GM10248 (cell line): ENCODE measurements at places on chromosomes 1 and 21.

DNA sequence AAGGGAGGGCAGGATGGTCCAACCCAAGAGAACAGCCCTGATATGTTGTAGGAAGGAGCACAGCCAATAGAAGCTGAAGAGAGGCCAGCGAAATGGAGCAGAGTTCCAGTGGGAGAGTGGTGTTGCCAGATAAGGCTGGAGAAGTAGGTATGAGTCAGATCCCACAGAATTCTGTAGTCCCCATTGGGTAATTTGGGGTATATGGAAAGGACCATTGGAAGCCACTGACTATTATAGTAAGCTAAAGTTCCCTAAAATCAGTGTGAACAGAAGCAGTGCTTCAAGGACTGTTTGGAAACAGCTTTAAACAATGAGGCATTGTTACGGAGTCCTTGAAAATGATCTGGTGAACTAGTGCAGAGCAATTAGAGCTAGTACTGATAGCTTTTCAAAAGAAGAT, 63.0 kb downstream of the DISP1 start:
- DNase-seq, result no peak

DNA sequence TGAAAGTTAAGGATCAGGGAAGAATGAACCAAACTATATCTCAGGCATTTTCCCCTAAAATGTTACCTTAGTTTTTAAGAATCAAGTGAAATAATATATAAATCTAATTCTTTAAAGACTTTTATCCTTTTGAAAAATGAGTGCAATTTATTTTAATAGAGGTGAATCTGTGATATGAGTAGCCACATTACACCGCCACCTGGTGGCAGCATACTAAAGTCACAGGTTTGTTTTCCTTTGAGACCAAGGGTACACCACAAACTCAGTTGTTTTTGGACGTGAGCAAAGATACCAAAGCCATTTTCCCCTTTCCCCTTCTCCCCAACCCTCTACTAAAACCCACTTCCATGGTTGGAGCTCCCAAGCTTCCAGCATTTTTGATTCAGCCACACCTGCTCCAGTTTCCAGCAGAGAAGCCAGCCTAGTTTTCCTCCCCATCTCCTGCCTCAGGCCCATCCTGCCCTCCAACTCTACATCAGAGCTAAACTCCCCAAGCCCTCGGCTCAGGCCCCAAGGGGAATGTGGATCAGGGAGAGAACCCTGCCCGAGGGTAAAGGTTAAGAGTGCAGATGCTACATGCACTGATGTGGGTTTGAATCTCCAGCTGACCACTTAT, 22.9 kb upstream of the LDLRAP1 start:
- DNase-seq, result peak; percentile 72

GRCh38 chr1:31628931-31629556, 11.6 kb downstream of the HCRTR1 start:
- DNase-seq, result no peak

DNA sequence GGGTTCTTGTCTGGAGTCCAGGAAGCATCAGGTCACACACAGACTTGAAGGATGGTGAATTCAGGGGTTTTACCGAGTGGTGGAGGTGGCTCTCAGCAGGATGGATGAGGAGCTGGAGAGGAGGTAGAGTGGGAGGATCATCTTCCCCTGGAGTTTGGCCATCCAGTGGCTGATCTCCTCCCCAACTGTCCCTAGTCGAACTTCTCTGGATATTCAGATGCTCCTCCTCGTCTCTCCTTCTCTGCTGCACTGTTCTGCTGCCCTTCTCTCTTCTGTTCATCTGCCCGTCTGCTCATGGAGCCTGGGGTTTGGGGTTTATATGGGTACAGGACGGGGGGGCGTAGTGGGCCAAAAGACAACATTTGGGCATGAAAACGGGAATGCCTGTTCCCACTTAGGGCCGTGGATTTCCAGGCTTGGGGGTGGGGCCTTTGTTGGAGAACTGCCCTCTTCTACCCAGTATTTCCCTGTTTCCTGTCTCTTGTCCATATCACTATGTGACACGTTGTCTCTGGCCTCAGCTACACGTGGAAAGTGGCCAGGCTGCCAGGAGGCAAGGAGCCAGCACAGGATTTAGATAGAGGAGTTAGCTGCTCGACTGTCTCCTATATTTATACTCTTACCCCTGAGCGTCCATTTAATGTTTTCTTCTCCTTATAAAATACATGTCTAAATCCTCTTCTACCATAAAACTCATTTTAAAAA, 76.7 kb downstream of the SIPA1L2 start:
- no peak for DNase-seq

GRCh38 chr1:10724948-10725847, 71.2 kb downstream of the CASZ1 start:
- no peak for DNase-seq

DNA sequence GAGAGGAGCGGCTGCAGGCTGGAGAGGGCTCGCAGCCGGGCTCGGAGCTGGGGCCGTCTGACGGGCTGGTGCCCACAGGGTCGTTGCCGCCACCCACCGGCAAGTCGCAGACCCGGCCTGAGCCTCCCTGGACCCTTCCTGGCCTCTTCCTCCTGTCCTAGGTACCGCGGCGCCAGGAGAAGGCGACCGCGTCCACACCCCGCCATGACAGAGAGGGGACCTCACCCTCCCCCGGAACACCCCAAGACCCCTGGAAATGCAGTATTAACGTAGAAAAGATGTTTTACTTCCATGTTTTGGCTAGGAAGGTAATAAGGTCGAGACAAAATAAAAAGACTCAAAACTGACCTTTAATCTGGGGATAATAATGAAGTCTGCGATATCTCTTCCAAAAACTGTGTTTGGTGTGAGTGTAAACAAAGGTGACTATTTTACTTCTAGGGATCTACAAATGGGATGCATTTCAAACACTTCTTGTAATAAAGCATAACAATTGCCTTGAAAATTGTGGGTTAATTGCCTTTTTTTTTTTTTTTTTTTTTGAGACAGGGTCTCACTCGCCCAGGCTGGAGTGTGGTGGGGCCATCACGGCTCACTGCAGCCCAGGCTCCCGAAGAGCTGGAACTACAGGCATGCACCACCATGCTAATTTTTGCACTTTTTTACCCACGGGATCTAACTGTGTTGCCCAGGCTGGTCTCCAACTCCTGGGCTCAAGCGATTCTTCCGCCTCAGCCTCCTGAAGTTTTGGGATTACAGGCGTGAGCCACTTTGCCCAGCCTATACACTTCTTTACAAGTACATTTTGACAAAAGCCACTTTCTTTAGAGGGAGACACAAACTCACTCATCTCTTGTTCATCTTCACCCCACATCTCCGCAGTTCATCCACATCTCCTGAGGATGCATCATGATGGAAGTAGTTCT, 838 bp upstream of the RSRP1 start:
- DNase-seq, result no peak

DNA sequence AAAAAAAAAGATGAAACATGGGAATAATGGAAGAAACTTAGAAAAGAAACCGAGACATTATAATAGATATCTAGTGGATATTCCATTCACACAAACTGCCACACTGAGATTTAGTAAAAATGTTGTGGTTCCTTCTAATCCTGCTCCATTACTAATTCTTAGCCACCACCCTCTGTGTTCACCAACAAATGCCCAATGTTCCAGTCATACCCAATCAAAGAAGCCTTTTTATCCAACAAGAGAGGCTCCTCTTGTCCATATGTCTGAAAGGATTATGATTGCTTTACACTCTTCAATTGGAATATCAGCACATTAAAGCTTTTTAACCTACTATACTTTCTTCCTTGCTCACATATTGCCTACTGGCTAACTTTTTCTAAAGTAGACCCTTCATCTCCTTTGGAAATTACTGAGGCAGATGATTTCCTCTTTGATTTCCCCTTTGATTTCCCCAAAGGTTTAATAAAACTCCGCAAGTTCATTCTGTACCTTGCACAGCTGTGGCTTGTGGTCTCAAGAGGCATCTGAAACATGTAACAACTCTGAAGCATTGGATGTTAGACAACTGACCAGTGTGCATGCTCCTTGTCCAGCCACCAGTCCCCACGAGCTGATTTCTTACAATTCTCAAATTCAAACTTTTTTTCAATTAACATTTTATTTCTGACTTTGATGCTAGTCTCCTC, 305.6 kb upstream of the LYPLAL1 start:
- DNase-seq, result no peak

- no peak for DNase-seq
Observed at GRCh38 chr1:47776667-47777131, 220.5 kb downstream of the TRABD2B start.

- no peak for DNase-seq
Observed at GRCh38 chr1:154220970-154221277, 169 bp downstream of the UBAP2L start.

DNA sequence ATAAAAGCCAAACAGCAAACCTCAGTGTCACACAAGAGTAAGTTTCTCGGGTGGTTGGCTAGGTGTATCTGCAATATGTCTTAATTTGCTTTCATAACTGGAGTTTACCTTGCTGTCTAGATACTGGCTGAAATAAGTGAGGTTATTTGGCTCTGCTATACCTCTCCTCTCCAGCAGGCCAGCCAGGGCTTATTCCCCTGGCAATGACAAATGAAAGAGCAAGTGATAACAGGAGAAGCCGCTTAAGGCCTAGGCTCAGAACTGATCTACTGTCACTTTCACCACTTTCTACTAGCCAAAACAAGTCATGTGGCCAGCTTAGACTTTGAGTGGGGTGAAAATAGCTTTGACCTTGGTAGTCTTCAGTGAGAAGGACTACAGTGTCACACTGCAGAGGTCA, 4.8 kb upstream of the RPE65 start:
- no peak for DNase-seq

DNA sequence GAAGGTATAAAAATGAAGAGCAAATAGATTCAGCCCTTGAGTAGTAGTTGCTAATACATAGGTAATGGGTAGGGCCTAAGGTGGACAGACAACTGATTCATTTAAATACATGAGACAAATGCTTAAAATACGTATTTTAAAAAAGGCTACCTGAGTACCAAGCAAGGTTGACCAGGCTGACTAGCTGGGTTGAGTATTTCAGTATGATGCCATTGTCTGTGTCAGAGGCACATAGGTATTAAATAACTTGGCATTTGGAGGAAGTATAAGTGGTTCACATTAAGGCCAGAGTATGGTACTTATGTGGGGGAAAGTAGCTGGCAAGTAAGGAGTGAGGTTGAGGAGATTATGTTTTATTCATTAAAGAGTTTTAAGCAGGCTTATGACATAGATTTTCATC, 19.4 kb downstream of the NEK7 start:
- DNase-seq, result no peak

DNA sequence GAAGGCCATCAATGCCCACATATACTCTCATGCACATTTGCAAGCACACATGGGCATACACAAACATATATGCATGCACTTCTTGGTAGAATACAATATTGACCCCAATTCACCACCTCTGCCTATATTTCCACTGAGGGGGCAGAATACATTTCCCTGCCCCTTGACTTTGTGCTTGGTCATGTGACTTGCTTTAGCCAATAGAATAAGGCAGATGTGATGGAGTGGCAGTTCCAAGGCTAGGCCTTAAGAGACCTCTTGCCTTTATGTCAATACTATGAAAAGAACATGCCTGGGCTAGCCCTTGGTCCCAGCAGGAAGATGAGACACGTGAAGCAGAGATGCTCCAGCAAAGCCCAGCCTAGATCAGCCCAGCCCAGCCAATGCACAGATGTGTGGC, 66.0 kb upstream of the GRIK3 start:
- DNase-seq, result no peak

- no peak for DNase-seq
Observed at GRCh38 chr1:207669528-207670009, 24.6 kb downstream of the CR1L start.

- DNase-seq, result no peak
Observed at GRCh38 chr1:28578696-28579218, 13.3 kb upstream of the RAB42 start.

- DNase-seq, result no peak
Observed at GRCh38 chr1:44625348-44625747, 48.9 kb downstream of the TMEM53 start.

DNA sequence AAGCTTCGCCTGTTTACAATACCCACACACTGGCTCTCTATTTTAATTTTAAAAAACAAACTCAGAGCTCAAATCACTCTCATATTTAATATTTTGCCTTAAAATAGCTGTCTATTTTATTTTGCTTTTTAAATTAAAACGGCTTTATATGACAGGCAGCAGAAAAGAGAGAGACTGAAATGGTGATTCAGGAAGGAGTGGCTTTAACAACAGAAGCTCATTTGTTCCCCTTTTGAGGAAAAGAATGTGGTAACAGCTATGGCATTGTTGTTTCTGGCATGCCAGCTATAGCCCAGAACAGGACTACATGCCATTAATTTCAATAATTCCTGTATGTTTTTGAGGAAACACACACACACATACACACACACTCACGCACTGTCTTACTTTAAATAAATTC, 234.2 kb upstream of the PTBP2 start:
- DNase-seq, result no peak
